ENCODE measurements at places on chromosomes 12 and 14. TPM values are rescaled to one million over a fixed set of nuclear protein-coding genes. Genes with fewer than 3 reads are reported as not detected.

GRCh38 chr14:68111097-68111852 lies 291.7 kb downstream of the RAD51B start:
- no peak for DNase-seq
- H3K27ac ChIP-seq, result no peak overlapping the region
- no peaks in the 10 kb centered on the region for H3K4me1 ChIP-seq
- H3K4me3 ChIP-seq, result no peak overlapping the region
- H3K27me3 ChIP-seq, result no peaks in the 10 kb centered on the region

- DNase-seq, result no peak
- H3K4me3 ChIP-seq, result no peak overlapping the region
- no peak overlapping the region for H3K27ac ChIP-seq
Measured at GRCh38 chr12:76694369-76694768, 69.5 kb upstream of the ZDHHC17 start.

DNA sequence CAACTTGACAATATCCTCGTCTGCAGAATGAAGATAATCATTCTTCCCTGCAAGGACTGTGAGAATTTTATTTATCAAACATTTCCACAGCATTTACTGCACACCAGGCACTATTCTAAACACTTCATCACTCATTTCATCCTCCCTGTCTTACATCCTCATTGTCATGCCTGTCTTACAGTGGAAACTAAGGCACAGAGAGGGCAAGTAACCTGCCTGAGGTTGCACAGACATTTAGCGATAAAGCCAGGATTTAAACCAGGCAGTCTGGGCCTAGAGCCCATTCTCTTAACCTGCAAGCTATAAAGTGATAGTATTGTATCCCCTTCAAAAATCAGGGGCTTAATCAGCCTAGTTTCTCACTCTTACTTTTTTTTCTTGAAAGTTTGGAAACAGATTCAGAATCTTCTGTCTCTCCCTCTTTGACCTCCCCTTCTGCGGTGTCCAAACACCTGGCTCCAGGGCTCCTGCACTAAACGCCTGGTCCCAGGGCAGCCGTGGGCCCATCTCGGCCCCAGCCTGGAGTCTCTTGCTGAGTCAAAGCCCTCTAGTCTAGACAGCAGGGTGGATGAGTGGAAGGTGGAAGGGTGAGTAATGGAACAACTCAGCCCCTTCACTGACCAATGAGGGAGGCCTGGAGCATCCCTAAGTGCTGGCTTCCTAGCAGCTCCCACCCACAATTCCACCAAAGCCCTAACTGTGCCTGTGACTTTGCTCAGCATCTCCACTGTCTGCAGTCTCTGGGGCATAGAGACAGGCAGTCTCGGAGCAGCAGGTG lies 12.5 kb downstream of the ISM2 start:
- no peaks in the 10 kb centered on the region for H3K36me3 ChIP-seq
- no peaks in the 10 kb centered on the region for H3K27me3 ChIP-seq
- no peak overlapping the region for H3K27ac ChIP-seq
- H3K4me3 ChIP-seq, result no peak overlapping the region

Gene OR4E2
- total RNA-seq, result not detected
